ENCODE measurements at places on chromosomes 12 and 14. TPM values are rescaled to one million over a fixed set of nuclear protein-coding genes. Genes with fewer than 3 reads are reported as not detected.

TAS2R30 gene
- total RNA-seq: 0.86 TPM

SERPINA12 gene
- not detected for total RNA-seq

FGF23 gene
- not detected for total RNA-seq

TAS2R42 gene
- not detected for total RNA-seq

PRICKLE1 gene
- total RNA-seq: 1.6 TPM

GRCh38 chr12:99427104-99427503 is 220.4 kb upstream of the GARIN6 start:
- no peak for DNase-seq

DNA sequence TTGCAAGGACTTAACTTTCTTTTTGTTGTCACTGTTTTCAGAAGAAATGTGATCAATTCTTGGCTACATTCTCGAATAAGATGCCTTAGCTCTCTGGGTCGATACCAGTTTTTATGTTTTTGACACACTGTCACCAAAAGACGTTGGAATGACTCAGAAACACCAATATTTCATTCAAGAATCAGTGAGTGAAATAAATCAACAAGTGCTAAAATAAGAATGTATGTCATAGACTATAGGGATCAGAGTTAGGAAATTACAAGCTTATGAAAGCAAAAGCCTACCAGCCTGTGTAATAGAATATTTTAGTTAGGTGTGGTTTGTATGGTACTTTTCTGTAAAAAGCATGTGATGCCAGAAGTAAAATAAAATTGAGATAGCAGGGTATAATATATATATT is 17.8 kb downstream of the PPHLN1 start:
- no peak for DNase-seq

GRCh38 chr12:94650143-94651056 is at the start of gene TMCC3:
TMCC3 (minus strand) TSS chr12:94650557; CDS start chr12:94650430, 127 bp downstream.
- peak; percentile 63 for DNase-seq

DNA sequence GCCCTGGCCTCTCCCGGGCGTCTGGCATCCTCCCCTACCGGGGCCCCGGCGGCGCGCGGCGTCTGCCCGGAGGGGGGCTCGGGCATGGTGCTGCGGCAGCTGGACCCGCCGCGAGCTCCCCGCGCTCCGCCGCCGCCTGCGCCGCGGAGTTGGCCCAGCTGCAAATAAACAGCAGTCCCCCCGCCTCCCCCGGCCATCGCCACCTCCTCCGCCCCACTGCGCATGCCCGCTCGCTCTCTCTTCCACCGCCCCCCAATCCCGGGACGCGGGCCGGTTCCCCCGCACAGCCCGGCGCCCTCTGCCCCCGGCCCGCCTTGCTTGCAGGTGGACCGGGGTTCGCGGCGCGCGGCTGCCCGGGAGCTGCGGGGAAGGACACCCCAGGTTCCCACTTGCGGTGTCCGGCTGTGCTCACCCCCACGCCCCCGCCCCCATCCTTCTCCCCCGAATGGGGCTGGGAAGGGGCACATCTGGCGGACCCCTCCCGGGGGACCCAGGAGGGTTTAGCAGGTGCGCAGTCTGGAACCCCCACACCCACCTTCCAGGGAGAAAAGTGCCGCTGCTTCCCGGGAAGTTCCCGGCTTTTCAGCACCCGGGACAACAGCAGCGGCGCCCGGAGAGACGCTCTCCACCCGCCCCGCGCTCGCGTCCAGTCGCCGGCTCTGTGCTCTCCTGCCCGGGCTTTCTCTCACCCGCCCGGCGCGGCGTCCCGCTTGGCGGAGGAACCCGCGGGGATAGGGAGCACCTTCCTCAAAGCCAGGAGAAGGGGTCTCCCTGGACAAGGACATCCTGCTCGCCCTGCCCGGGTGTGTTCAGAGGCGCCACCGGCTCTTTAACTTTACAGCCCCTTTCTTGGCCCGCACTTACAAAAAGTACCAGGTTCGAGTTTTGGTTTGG is at the start of gene TMTC1:
TSS of gene TMTC1 (minus strand) at position 170 of the 894 bp plus-strand sequence. CDS start 191 bp downstream, outside the sequence.
- no peak for DNase-seq

DNA sequence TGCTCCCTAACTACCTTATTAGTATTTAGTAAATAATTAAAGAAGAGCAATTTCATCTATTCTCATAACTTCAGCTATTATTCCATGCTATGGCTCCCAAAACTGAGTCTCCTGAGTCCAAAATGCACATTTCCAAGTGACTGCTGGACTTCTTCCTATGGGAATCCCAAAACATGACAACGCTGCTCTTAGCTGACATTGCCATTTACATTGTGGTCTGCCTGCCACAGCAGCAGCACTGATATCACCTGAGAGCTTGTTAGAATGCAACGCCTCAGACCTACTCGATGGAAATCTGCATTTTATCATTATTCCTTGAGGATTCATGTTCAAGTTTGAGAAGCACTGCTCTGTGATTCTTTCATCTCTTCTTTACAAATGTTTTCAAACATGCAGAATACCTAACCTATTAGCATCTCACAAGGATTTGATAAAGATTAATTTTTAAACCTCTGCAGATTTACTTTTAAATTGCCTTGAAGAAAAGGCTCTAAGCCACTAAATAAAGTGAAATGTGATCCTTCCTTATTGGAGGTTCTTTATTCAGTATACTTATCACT is 77.7 kb downstream of the SEC23A start:
- no peak for DNase-seq

- DNase-seq: no peak
Measured at GRCh38 chr12:22332202-22332601, 2.3 kb downstream of the ST8SIA1 start.

GRCh38 chr12:72148709-72149108 is 123.5 kb upstream of the TRHDE start:
- no peak for DNase-seq

DNA sequence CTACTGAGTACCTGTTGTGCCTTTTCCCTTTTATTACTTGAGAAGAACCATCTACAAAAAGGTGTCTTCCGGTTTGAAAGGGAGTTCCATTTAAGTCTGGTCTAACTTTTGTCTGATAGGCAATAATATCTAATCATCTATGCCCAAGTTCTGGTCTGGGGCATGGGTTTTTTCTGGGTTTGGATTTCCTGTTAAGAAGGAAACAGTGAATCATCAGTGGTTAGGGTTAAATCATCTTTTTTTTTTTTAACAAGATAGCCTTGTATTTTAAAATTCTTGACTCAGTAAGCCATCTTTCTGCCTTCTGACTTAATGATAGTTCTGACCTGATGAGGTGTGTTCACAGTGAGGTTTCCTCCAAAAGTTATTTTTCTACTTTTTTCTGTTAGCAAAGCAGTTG is 29.3 kb upstream of the CPNE8 start:
- DNase-seq: no peak

DNA sequence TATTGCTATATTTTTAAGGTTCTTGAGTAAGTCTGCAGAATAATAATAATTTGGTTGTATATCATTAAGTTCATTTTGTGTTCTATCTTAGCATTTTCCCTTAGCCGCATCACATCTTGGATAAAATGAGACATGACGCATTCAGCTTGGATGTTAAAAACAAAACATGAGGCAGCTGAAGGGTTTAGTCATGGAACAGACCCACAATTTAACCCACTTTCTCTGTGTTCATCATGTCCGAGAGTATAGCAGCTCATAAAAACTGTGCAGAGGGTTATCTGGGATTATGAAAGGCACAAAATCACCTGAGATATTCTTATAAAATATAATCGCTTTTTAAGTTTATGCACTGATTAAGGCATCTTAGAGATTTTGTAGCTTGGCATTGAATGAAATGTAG is 219.3 kb downstream of the TRHDE start:
- DNase-seq: no peak

- no peak for DNase-seq
Measured at GRCh38 chr14:44529026-44529425, 21.9 kb upstream of the FSCB start.

DNA sequence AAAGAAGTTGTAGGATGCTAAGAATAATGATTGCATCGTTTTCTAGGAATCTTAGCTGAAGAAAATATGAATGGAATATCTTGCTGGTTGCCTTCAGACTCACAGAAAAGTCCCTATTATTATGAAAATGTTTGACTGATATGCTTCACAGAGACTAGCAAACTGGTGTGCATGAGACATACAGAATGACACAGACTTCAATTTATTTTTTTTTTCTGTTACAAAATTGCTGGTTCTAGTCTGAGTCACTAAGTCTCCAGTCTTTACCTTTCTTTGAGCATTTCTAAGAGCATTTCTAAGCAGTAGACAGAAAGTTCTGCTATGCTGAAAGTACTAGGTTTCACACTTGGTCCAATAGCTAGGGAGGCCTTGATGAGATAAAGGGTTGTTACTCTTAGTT is 377.6 kb upstream of the ATP2B1 start:
- no peak for DNase-seq

DNA sequence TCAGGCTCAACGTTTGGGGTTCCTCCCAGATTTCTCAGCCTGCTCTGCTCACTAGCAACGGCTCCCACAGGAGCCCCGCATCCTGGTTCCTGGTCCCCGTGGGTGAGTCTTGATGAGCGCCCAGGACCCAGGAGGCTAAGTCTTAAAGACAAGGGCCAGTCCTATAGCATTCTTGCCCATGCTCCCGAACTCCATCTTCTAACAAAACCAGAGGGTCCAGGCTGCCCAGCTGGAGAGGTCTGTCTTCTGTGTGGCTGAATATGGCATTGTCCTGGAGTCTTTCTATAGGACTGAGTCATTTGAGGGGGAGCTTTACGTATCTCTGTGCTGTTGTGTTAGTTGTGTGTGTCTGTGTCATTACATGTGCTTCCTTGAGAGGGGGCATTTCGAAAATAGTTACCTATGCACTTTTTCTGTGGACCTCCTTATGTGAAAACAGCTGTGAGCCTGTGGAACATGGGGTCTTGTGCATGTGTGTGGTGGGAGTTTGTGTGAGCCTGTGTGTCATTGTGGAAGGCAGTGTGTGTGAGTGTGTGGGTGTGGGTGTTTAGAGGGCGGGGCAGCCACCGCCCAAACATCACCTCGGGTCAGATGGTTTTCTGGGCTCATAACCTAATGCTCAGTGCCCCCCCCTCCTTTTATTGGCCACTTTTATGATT is 9.1 kb upstream of the TBX5 start:
- DNase-seq: no peak

- DNase-seq: no peak
Measured at GRCh38 chr14:105941226-105942166, 415.1 kb downstream of the TMEM121 start.

GRCh38 chr12:104653730-104654664 is 197.2 kb downstream of the CHST11 start:
- peak; percentile 38 for DNase-seq

GRCh38 chr12:110223777-110224378 is 57.2 kb upstream of the ATP2A2 start:
- DNase-seq: no peak

DNA sequence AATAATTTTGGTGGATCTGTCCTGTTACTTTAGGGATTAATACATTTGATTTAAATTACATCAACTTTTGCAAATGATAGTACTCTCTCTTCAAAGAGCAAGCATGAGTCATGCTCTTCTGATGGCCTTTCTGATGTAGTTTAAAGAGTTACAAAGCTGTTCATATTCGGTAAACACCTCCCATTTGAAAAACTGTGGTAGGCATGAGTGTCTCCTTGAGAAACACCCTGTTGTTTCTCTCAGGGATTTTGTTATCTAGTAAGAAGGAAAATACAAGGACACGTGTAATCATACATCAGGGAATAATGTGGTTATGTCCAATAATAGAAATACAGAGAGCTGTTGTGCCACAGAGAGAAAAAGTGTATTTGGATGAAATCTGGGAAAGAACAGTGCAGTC is 53.3 kb upstream of the E2F7 start:
- DNase-seq: no peak

GRCh38 chr12:95739561-95740313 is 50.8 kb downstream of the NTN4 start:
- no peak for DNase-seq

GRCh38 chr12:132771126-132771838 is 9.7 kb upstream of the ANKLE2 start:
- no peak for DNase-seq

- no peak for DNase-seq
Measured at GRCh38 chr12:104703372-104703771, 246.6 kb downstream of the CHST11 start.

GRCh38 chr14:102440392-102440791 is 69.2 kb downstream of the ANKRD9 start:
- no peak for DNase-seq

GRCh38 chr12:118034429-118035189 is 18.1 kb downstream of the RFC5 start:
- DNase-seq: peak; percentile 75

- no peak for DNase-seq
Measured at GRCh38 chr12:46389031-46389616, 16.6 kb upstream of the SLC38A2 start.

DNA sequence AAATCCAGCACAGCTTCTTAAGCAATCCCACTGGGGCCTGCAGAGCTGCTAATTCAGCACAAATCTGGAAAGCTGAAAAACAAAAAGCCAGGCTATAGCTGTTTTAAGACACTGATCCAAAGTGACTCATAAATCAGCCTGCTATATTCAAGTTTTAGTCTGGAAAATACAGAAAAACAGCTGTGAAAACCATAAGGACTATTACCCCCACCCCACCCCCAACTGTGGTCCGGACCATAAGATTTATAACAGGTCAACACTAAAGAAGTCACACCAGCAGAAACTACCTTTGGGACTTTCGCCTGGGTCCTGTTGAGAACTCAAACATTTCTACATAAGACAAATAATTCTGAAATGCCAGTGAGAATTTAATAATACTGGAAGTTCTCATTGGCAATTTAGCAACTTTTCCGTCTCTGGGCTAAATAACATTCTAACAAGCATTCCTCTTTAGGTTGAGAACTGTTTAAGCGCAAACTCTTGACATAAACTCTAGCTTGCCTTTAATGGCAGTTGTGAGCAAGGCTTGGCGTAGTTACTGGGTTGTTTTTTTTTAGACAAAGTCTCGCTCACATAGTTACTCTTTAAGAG is 3.3 kb downstream of the LRIG3 start:
- no peak for DNase-seq

DNA sequence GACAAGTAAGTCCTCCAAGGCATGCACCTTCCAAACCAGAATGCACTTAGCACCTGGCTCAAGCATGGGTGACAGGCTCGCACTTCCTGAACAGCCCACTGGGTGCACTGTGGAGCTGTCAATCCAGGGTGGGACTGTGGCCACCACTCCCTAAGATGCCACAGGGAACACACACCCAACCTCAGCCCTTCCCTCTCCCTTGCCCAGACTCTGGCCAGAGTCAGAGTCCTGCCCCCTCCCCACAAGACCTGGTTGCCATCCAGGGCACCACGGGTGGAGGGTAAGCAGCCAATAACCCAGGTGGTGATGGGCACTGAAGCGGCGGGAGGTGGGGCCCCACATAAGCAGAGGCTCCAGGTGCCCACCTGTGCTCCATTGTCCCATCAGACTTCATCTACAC is 160.6 kb downstream of the MYRFL start:
- peak; percentile 70 for DNase-seq

DNA sequence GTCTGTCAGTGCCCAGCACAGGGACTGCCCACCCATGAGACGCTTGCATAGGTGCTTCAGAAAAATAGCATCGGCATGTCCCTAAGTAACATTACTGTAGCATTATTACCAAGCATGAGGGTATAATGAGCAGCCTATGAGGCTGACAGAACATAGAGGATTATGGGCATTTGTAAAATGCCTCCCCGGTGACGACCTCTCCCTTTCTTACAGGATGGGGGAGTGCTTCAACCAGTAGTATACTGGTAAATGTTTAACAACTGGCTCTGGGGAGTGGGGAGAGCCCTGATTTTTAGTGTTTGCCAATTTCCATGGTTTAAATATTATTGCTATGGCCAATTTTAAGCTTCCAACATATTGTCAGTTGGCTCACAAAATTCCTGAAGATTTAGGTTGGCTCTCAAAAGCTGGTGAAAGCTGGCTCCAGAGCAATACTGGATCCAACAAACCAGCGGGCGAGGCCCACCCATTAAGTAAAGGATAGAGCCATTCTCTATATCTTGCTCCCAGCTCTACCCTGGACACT is 104.5 kb downstream of the ETNK1 start:
- no peak for DNase-seq

Data from HT-29 (cell line).